ENCODE measurements at places on chromosomes 5 and 9.

DNA sequence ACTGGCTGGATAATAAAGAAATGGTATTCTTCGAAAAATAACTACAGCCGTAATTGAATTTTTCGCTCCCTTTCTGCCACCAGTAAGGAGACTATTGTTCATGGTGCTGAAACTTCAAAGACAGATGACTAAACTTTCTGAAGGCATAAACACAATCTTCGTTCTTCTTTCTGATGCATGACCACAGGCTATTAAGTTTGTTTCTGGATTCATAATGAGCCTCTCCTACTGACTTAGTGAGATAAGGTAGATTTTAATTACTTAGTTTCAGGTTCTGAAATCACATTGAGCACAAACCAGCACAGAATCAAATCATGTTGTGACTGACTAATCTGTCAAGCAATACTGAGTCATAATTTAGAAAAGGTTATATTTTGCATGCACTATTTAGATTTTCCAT, 441.8 kb upstream of the CCNG1 start:
- DNase-seq = no peak

GRCh38 chr5:106601620-106602019, 1069.1 kb downstream of the EFNA5 start:
- no peak for DNase-seq

DNA sequence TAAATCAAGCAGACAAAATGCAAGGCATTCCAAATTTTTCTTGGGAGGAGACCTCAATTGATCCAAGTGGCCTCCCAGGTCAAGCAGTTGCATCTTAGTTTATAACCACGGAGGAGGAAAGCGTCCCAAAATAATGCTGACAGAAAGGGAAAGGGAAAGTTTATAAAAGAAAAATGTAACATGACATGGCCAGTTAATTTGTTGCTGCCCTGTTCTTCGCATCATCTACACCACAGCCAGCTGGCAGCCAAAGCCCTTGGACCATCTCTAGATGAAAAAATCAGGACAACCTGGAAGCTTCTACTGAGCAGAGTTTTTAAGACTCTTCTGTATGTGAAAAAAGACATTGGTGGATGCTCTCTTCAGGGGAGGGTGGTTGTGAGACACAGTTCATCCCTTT, 128.8 kb upstream of the FBXL7 start:
- no peak for DNase-seq

DNA sequence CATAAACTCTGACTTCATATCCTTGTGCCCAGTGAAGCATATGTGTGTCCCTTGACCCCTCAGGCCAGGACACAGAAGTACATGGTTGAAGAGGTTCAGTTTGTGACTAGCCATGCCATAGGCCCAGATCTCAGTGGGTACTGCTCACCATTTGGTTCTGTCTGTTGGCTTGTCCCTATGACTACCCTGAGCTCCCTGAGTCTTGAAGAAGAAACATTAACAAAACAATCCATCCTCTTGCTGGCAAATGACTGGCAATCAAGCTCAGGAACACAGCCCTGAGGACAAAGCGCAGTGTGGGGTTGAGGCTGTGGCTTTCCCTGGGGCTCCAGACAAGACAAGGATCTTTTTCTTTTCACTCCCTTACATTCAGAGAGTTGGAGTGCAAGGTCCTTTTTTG, 46.3 kb downstream of the TNFAIP8 start:
- no peak for DNase-seq

DNA sequence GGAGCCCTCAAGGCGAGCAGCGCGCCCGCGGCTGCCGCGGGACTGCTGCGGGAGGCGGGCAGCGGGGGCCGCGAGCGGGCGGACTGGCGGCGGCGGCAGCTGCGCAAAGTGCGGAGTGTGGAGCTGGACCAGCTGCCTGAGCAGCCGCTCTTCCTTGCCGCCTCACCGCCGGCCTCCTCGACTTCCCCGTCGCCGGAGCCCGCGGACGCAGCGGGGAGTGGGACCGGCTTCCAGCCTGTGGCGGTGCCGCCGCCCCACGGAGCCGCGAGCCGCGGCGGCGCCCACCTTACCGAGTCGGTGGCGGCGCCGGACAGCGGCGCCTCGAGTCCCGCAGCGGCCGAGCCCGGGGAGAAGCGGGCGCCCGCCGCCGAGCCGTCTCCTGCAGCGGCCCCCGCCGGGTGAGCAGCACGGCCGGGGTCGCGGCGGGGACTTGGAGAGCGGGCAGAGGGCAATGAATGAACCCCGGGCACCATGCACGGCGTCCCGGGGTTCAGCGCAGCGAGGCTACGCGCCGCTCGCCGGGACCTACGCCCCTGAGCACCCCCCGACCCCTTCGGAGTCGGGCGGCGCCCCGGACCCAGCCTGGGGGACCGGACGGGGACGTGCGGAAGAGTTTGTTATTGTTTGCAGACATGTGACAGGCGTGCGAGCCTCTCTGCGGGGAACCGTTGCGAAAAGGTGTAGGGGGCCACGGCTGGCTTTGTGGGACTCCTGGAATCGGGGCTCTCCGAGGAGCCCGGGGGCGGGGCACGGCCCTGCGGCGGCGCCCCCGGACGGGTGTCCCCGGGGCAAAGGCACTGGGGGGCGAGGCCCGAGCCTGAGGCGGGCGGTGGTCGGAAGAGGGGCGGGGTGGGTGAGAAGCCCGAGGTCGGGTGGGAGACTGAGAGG, 553 bp downstream of the MAP3K1 start:
- no peak for DNase-seq

DNA sequence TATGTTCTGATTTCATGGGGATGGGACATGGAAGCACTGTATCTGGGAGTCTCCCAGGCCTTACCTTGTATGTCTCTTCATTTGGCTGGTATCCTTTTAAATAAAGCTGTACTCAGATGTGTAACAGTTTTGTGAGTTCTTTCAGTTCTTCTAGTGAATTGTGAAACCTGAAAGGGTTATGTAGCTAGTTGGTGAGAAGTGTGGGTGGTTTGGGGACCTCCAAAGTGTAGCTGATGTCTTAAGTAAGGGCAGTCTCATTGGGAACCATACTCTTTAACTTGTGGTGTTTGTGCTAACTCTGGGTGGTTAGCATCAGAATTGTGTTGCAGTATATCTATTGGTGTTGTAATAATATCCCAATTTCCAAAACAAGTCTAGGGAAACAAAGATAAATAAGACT, 166.9 kb upstream of the CCNH start:
- DNase-seq = no peak

- no peak for DNase-seq
Observed at GRCh38 chr9:89295400-89295799, 15.6 kb upstream of the CKS2 start.

GRCh38 chr5:59764361-59764760, 129.2 kb downstream of the PDE4D start:
- no peak for DNase-seq

GRCh38 chr5:95970359-95970704, 8.7 kb upstream of the ELL2 start:
- DNase-seq = no peak

DNA sequence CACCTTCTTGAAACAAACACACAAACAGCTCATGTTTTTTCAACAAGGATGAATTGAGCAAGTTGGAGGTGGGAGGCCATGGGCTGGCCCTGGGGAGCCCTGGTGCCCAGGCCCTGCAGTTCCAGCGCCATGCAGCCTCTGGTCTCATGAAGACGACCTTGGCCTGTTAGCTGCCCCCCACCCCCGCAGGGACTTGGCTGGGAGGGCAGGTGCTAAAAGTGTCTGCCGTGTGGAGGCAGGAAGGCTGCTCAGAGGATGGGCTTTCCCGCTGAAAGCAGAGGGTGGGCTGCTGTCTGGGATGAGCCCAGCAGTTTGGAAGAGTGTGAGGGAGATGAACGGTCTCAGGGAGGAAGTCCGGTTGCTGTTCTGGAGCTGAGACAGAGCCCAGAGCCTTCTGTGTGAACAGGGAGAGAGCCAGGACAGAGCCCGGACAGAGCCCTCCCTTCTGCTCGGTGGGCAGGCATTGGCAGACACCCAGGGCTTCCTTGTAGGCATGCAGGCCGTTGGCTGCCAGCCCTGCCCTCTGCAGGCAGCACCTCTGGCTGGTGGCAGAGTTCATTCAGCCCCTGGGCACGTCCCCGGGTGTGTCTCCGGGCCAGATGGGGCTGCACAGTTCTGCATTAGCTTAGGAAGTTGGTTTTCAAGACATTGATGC, 18.7 kb downstream of the ROPN1L start:
- DNase-seq = no peak

- DNase-seq = no peak
Observed at GRCh38 chr5:199197-199949, 8.1 kb downstream of the LRRC14B start.

- no peak for DNase-seq
Observed at GRCh38 chr5:176570044-176570443, 20.9 kb downstream of the CDHR2 start.

DNA sequence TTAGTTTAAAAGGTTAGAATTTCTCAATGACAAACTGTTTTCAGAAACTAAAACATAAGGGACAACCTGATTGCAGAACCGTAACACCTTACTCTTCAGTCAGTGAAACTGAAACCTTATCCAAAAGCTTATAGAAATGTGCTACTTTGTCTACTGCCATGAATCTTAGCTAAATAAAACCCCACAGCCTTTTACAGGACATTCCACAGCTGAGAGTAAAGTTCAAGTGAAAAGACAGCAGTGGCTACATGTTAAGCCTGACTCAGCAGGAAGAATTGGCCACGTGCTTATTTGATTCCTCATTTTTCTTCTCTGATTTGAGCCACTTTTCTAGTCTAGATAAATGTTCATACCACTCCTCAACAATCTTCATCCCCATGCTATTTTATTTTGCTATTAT, 278.7 kb upstream of the ISL1 start:
- no peak for DNase-seq

DNA sequence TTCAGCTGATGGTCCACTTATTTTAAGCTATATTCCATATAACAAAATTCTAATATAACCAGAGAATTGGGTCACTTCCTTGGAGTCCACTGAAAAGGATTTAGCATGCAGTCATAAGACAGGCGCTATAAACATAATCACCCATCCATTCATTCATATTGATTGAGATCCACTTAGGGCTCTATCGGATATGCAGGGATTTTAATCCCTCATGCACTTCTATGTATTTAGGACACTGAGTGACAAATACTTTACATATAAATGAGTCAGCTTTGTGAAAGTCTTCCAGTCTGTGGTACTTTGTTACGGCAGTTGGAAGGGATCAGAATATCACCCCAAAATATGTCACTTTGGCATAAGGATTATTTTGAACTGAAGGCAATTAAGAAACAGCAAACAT, 127.3 kb upstream of the ZNF608 start:
- DNase-seq = no peak

- no peak for DNase-seq
Observed at GRCh38 chr5:126046846-126047571, 376.2 kb upstream of the GRAMD2B start.

- DNase-seq = no peak
Observed at GRCh38 chr9:18595597-18595996, 121.6 kb downstream of the ADAMTSL1 start.

- no peak for DNase-seq
Observed at GRCh38 chr5:61805101-61805500, 473.0 kb downstream of the ZSWIM6 start.

- DNase-seq = no peak
Observed at GRCh38 chr9:98774746-98775145, 21.6 kb downstream of the ANKS6 start.

- DNase-seq = no peak
Observed at GRCh38 chr9:68507130-68507805, 33.4 kb downstream of the TMEM252 start.

GRCh38 chr9:107119735-107120134, 163.3 kb upstream of the RAD23B start:
- DNase-seq = no peak

- no peak for DNase-seq
Observed at GRCh38 chr5:53170746-53171349, 61.3 kb upstream of the MOCS2 start.

DNA sequence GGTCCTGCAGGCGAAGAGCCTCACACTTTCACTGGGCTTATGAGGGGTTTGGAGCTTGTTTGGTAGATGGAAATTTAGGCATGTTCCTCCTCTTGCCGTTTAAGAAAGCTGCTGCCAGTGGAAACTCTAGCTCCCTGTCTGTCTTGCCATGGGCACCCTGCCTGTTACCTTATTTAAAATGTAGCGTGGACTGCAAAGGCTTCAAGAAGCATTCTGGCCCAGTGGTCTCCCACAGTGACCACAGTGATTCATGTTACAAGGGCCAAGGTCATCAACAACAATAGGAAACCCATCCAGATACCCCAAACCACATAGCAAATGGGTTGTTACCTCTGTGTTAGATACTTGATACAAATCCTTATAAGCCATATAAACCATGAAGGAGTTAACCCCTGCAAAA, 96.6 kb downstream of the DPYSL3 start:
- no peak for DNase-seq

DNA sequence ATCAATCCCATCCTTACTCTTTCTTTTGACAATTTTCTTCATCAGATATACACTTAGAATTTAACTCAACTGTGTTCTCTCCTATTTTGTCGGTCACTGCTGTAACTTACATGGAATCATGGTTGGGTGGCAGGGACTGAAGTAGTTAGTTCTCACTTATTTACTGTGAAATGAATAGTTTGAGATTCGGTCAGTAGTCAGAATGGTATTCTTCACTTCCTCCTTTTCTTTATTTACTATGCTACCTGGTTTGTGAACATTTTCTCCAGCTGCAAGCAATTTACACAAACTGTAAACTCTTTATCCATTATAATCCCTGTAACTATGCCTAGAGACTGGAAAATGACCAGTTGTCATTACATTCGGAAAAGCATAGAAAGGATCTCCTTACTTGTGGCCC, 41.5 kb upstream of the GDNF start:
- no peak for DNase-seq

DNA sequence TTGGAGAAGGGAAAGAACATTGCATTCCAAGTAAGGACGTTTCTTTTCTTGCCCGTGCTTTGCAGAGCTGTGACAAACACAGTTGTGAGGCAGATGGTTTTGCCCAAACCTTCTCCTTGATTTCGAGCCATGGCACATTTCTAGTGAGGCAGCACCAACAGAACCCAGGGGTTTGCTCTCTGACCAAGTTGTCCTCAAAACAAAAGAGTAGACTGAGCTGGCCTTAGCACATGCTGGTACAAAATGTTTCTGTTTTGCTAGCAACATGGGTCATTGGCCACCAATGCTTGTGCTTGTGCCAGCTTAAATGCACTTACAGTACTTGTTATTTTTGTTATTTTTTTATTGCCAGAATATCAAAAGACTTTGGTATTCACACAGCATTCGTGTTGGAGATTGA, 328.8 kb downstream of the GADD45G start:
- DNase-seq = no peak

- DNase-seq = no peak
Observed at GRCh38 chr9:84045481-84046097, 65.0 kb downstream of the RMI1 start.
